ENCODE measurements at places on chromosomes 16 and 17. TPM values are rescaled to one million over a fixed set of nuclear protein-coding genes. Genes with fewer than 3 reads are reported as not detected.

- no peak overlapping the region for H3K4me3 ChIP-seq
- DNase-seq = no peak
- peaks cover 14% of the 10 kb centered on the region for H3K4me1 ChIP-seq
- no peak overlapping the region for H3K27ac ChIP-seq
- peaks cover 5% of the 10 kb centered on the region for H3K27me3 ChIP-seq
Measured at GRCh38 chr17:74732042-74732867, 4.8 kb upstream of the RAB37 start.

DNA sequence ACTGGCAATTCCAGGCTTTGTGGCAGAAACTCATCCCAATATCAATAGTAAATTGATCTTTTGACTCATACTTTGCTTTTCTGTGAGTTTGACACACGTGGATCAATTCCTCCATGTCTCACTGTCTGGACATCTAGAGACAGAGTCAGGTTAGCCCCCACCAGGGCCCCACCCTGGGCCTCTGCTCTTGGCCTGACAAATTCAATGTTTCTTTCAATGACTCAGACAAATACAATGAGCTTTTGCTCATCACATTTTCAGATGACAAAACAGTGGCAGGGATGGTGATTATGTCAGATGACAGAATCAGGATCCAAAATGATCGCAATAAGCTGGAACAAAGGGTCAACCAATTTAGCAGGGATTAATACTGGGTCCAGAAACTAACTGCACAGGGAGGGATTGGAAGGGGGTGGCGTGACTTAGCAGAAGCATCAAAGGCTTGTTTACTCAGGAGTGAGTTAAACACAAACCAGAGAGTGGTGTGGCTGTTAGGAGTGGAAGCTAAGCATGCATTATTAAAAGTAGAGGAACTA is 90.5 kb upstream of the ASIC2 start:
- no peak overlapping the region for H3K27ac ChIP-seq
- H3K36me3 ChIP-seq = no peaks in the 10 kb centered on the region
- H3K4me3 ChIP-seq = no peak overlapping the region

GRCh38 chr16:81738783-81739496 is 40.2 kb upstream of the PLCG2 start:
- peaks cover 2% of the 10 kb centered on the region for H3K27me3 ChIP-seq
- peaks cover 16% of the 10 kb centered on the region for H3K4me1 ChIP-seq
- no peaks in the 10 kb centered on the region for H3K36me3 ChIP-seq
- H3K27ac ChIP-seq = no peak overlapping the region
- no peak for DNase-seq

- no peaks in the 10 kb centered on the region for H3K4me1 ChIP-seq
- no peak for DNase-seq
- peaks cover 9% of the 10 kb centered on the region for H3K36me3 ChIP-seq
- H3K27me3 ChIP-seq = no peaks in the 10 kb centered on the region
- H3K4me3 ChIP-seq = no peak overlapping the region
Measured at GRCh38 chr17:325270-326009, 27.2 kb downstream of the RPH3AL start.

- no peak overlapping the region for H3K4me3 ChIP-seq
- no peaks in the 10 kb centered on the region for H3K4me1 ChIP-seq
- H3K27ac ChIP-seq = no peak overlapping the region
- no peaks in the 10 kb centered on the region for H3K27me3 ChIP-seq
- no peak for DNase-seq
- peaks cover 20% of the 10 kb centered on the region for H3K36me3 ChIP-seq
Measured at GRCh38 chr16:23391381-23392222, 61.4 kb downstream of the COG7 start.

DNA sequence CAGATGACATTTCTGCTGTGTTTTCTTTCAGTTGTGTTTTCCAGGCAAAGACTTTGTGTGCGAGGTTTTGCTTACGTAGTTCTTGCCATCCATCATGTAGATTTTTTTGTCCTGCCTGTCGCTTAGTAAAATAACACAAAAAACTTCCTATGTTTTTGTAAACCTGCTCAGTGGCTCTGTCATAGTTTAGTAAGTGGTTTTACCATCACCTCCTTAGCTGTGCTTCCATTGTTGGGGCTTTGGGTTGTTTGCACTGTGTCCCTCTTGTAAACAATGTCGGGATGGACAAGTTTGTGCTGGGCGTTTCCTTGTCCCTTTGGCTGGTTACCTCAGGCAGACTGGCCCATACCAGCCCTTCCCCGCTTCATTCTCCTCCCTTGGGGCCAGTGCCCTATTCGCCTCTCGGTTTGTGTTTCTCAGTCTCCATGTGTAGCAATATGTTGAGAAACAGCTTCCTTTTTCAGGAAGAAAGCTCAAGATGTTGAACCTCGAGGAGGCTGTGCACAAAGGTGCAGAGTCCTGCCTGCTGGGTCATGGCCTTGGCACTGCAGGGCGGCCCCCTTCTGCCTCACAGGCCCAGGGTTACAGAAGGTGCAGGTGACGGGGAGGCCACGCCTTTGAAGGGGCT is 74.6 kb downstream of the KSR1 start:
- no peaks in the 10 kb centered on the region for H3K36me3 ChIP-seq
- DNase-seq = peak; percentile 34
- H3K27ac ChIP-seq = no peak overlapping the region
- no peak overlapping the region for H3K4me3 ChIP-seq

DNA sequence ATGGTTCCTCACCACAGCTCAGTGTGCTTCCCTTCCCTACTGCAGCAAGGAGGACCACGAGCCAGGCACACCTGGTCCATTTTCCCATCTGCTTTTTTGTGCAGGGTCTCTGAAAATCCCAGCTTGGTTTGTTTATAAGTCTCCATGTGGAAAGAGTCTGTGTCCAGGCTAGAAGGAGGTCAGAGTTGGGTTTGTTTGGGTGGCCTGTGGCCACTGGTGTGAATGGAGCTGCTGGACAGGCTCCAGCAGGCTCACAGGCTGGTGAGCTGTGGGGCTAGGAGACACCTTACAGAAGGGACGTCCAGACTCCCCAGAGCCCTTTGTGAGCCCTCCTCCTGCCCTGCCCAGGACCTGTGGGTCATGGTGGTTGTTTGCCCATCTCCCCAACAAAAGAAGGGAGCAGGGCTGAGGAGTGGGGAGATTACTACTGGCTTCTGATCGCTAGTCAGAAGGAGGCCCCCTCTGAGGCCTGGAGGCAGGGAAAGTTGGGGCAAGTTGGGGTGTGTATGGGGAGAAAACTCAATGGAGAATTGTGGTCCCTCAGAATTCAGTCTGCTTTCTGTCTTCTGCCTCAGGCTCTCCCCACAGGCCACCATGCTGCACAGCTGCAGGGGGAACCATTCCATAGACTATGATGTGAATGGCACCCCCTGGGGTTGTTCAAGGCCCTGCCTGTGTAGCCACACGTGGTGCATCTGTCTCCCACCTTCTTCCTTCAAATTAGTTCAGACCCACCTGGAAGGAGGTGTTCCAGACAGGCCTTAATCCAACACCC is 4.1 kb downstream of the RARA start:
- H3K36me3 ChIP-seq = no peaks in the 10 kb centered on the region
- H3K27me3 ChIP-seq = no peaks in the 10 kb centered on the region
- H3K4me1 ChIP-seq = peaks cover 87% of the 10 kb centered on the region
- no peak for DNase-seq
- H3K4me3 ChIP-seq = no peak overlapping the region
- H3K27ac ChIP-seq = no peak overlapping the region

DNA sequence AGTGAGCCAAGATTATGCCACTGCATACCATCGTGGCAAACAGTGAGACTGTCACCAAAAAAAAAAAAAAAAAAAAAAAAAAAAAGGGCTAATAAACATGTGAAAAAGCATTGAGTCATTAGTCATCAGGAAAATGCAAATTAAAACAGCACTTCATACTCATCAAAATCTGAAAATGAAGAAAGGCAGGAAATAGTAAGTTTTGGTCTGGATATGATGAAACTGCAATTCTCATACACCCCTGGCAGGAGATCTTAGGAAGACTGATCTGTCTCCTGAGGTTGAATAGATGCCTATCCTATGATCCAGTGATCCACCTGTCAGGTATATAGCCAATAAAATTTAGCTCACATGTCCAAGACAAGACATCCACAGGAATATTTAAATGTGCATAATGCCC is 212.7 kb downstream of the CPPED1 start:
- no peaks in the 10 kb centered on the region for H3K27me3 ChIP-seq
- no peak for DNase-seq

DNA sequence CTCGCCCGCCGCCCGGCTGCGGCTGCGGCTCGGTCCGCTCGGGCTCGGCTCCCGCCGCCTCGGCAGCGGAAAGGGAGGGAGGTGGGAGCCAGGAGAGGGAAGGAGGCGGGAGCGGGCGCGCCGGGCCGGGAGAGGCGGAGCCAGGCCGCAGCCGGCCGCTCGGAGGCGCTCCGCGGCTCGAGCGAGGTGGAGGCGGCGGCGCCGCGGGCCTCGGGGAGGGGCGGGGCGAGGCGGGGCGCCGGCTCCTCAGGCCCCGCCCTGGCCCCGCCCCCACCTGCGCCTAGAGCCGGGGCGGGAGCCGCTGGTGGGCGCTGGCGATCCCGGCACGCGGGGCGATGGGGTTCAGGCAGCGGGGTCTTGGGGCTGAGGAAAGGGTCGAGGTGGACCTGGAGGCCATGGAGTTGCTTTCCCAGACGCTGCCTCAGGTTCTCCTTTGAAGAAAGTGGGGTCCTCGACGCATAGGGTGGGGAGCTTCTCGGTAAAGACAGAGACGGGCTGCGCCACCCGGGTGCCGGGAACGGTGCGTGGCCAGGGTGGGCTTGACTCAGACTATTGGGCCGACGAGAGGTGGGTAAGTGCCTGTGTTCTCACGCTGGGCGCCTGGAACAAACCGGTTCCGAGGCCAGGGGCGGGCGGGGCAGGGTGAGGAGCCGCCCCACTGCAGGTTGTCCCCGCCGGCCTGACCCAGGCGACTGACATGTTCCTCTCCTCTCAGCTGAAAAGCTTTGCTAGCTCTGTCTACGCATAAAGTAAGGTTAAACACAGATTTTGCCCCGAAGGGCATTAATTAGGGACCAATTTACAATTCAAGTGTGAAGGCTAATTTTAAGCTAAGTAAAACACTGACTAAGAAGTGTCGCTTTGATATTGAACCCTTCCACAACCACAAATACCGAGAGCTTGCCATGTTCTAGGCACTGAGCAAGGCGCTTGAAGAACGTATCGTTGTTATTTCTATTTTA is at the start of gene CMTM4:
CMTM4 (minus strand) TSS at position 75 of the 962 bp plus-strand sequence. CDS start 218 bp downstream, outside the sequence.
- no peaks in the 10 kb centered on the region for H3K36me3 ChIP-seq

- no peak for DNase-seq
- H3K36me3 ChIP-seq = no peaks in the 10 kb centered on the region
- H3K27ac ChIP-seq = peak overlapping the region; percentile 78
- no peak overlapping the region for H3K4me3 ChIP-seq
Measured at GRCh38 chr17:43574348-43574747, 28.2 kb upstream of the ETV4 start.

DNA sequence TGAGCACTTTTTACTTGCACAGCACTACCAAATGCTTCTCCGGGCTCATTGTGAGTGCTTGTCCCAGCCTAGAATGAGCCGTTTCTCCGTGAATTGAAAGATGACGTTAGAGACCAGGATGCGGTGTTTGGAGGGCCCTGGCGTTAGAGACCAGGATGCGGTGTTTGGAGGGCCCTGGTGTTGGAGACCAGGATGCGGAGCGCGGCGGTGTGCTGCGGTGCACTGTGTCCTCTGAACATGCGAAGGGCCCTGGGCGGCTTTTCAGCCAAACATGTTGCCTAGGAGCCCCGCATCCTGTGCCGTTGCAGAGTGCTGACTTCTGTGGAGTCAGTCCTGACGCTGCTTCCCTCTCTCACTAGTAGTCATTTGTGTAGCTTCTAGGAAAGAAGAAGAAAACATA is 42.7 kb downstream of the BANP start:
- DNase-seq = no peak
- H3K4me3 ChIP-seq = no peak overlapping the region
- H3K27ac ChIP-seq = no peak overlapping the region
- H3K36me3 ChIP-seq = peaks cover 15% of the 10 kb centered on the region
- peaks cover 11% of the 10 kb centered on the region for H3K4me1 ChIP-seq
- H3K27me3 ChIP-seq = no peaks in the 10 kb centered on the region

- no peak overlapping the region for H3K27ac ChIP-seq
- H3K4me1 ChIP-seq = no peaks in the 10 kb centered on the region
- peaks cover 3% of the 10 kb centered on the region for H3K27me3 ChIP-seq
- no peaks in the 10 kb centered on the region for H3K36me3 ChIP-seq
- no peak for DNase-seq
- no peak overlapping the region for H3K4me3 ChIP-seq
Measured at GRCh38 chr16:66212428-66212827, 154.1 kb upstream of the CDH5 start.

Gene NUPR1
- total RNA-seq = 23.9 TPM

Gene TPPP3
- total RNA-seq = 0.20 TPM

Gene INO80E
- total RNA-seq = 39.5 TPM

Gene ABCC11
- total RNA-seq = 1.0 TPM

Gene TNFRSF17
- total RNA-seq = not detected

Gene BCAR1
- 35.9 TPM for total RNA-seq

Gene WSB1
- 93.3 TPM for total RNA-seq

Gene IL17C
- total RNA-seq = not detected

Gene BOLA2B
- total RNA-seq = 295 TPM

Gene GOSR1
- total RNA-seq = 44.6 TPM

Gene PYDC1
- not detected for total RNA-seq

Gene TBX2
- 15.3 TPM for total RNA-seq

Gene CCL5
- total RNA-seq = 0.13 TPM

Gene RTN4RL1
- total RNA-seq = not detected

Gene RNF112
- not detected for total RNA-seq
